Thoracic aorta (tissue), 2 donors: ENCODE measurements at places on chromosomes 7 and 10. TPM values are rescaled to one million over a fixed set of nuclear protein-coding genes. Genes with fewer than 3 reads are reported as not detected.

TMEM229A gene
- not detected for total RNA-seq

GRCh38 chr10:124728071-124728829 is 15.9 kb downstream of the FAM53B start:
- DNase-seq, result no peak

- DNase-seq, result no peak
Observed at GRCh38 chr10:21080261-21080660, 183.2 kb upstream of the NEBL start.

GRCh38 chr10:48804740-48805182 is 120.1 kb downstream of the WDFY4 start:
- no peak for DNase-seq

DNA sequence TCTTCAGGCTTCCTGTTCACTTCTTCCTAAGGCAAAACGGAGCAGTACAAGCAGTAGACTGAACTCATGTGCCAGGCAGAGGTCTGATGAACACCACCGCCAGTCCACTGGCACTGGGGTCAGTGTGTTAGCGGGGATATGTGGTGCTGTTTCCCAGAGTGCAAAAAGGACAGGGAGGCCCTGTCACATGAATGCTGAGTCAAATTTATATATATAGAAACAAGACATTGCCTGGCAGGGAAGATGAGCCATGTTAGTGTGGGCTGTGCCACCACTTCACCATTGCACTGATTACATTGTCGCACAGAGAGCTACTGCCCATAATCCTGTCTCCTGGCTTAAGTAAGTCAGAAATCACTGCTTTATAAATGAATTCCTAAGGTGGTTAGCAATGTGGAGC is 122.2 kb upstream of the AMPH start:
- DNase-seq, result no peak

PLPP4 gene
- total RNA-seq, result not detected

ABCA13 gene
- not detected for total RNA-seq

DNA sequence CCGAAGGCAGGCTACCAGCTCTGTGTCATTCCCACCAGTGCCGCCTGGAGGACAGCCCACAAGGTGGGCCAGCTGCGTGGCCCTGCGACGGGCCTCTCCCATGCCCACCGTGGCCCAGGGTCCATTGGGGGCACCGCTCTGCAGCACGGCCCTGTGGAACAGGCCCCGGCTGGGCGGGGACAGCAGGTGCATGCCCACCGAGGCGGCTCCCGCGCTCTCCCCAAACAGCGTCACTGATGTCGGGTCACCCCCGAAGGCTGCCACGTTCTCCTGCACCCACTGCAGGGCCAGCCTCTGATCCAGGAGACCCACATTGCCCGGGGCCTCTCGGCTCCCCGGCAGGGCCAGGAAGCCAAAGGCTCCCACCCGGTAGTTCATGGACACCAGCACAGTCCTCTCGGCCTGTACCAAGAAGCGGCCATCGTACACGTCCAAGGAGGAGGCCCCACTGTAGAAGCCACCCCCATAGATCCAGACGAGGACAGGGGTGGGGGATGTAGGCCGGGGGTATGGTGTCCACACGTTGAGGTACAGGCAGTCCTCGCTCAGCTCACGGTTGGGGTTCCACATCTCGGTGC is 2.3 kb downstream of the ACHE start:
- no peak for DNase-seq

DNA sequence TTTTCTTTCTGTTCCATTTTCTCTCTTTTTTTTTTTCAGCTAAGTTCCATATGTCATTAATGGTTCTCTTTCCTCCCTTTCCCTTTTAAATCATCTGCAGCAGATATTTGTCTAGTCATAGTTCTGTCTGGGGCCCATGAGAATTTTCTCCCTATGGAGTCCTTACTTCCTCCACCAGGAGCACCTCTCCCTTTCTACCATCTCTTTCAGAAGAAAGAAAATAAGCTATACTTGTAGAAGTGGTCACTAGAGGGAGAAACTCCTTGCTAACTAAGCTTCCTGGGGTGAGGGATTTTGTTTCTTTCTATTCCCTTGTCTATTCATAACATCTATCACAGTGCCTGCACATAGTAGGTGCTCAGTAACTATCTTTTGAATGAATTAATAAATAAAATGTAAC is 230.2 kb upstream of the HPS1 start:
- no peak for DNase-seq

- DNase-seq, result no peak
Observed at GRCh38 chr7:4072161-4072925, 609.8 kb upstream of the FOXK1 start.

SLC26A4 gene
- 1.5 TPM for total RNA-seq

GRCh38 chr7:113810080-113810744 is 108.6 kb downstream of the PPP1R3A start:
- DNase-seq, result no peak

- no peak for DNase-seq
Observed at GRCh38 chr7:23235813-23236221, 10.8 kb upstream of the GPNMB start.

SUN3 gene
- total RNA-seq, result not detected

DNA sequence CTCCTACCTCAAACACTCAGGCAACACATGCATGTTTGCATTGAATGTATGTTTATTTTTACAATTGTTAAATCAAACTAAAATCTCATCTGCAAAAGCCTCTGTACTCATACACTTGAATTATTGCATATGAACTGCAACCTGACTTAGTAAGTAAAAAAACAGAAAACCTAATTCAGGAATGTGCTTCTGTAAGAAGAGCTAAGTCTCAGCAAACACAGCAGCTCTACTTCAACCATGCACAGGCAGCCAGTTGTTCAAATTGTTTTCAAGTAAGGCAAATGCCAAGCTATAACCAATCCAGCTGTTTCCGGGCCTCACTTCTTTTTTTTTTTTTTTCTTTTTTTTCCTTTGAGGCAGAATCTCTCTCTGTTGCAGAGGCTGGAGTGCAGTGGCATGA is 93.5 kb upstream of the MALRD1 start:
- no peak for DNase-seq

- no peak for DNase-seq
Observed at GRCh38 chr10:5953676-5954075, 23.7 kb downstream of the IL15RA start.

DNA sequence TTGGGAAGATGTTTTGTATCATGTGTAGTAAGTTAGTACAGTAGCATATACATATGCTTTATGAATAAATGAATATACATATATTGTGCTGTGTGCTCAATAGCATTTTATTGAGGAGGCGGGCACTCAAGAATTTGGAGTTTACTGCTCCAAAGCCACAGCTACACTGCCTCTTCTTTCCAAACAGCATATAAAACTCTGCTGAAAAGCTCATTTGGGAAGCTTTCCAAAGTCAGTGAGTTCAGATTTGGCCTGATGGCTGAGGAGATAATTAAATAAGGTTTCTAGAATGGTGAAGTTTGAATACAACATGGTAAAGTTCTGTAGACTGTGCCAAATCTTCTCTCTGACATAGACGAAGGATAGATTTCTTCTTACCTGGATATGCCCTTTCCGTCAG is 29.8 kb downstream of the CDK1 start:
- no peak for DNase-seq

- DNase-seq, result no peak
Observed at GRCh38 chr10:118106426-118106825, 59.7 kb upstream of the RAB11FIP2 start.

- DNase-seq, result no peak
Observed at GRCh38 chr7:85471740-85472139, 284.9 kb upstream of the SEMA3D start.

GRCh38 chr7:52100-52499 is 140.3 kb upstream of the FAM20C start:
- DNase-seq, result no peak

TMEM176B gene
- 25.2 TPM for total RNA-seq

FKBP6 gene
- not detected for total RNA-seq

- no peak for DNase-seq
Observed at GRCh38 chr7:70354409-70355169, 756.3 kb downstream of the AUTS2 start.

NKX1-2 gene
- total RNA-seq, result not detected

DNA sequence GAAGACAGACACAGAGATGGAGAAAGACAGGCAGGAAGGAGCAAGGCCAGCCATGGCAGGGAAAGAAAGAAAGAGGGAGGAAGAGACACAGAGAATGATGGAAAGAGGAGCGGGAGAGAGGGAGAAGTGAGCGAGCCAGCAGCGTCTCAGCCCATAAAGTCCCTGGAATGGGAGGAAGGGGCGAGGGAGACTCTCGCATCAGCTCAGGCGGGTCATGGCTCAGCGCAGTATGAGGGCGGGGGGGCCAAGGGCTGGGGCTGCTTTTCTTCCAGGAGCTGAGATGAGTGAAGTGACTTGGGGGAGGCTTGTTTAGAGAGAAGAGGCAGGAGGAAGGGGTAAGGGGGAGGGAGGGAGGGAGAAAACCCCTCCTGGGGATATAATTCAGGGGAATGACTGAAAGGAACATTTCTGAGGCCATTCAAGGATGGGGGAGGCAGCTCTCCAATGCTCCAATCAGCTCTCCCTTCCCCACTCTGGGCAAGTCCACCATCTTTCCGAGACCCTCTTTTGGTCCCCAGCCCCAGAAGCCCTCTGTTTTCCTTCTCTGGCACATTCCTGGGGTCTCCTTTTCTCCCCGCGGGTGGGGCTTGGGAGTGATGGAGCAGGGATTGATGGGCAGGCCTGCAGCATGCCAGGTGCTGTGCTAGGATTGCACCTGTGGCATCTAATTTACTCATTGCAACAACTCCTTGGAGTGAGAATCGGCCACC is 87.9 kb downstream of the HIF1AN start:
- DNase-seq, result no peak

- no peak for DNase-seq
Observed at GRCh38 chr7:94050046-94050445, 45.9 kb upstream of the BET1 start.

LRRN3 gene
- total RNA-seq, result 3.0 TPM
